ENCODE measurements at places on chromosomes 16 and 17.
A peak's percentile ranks its signal among the peaks of the same experiment; 100 is the strongest.

DNA sequence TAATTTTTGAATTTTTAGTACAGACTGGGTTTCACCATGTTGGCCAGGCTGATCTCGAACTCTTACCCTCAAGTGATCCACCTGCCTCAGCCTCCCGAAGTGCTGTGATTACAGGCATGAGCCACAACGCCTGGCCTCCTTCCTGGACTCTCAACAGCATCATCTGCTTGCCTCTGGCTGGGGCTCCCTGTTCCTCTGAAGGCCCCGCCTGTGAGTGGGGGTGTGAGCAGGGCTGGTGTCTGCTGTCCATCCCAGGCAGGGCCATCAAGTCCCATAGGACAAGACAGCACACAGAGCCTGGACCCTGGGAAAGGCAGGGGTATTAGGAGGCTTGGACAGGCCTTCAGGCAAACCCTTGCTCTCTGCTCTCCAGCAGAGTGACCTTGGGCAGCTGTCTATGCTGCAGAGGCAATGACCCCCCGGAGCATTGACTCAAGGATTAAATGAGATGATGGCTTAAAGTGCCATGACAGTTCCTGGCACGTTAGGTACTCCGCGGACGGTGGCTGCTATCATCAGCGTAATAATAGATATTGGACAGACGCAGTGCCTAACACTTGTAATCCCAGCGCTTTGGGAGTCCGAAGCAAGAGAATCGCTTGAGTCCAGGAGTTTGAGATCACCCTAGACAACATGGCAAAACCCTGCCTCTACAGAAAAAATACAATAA, 19.2 kb downstream of the SCNN1B start:
- DNase-seq: no peak

DNA sequence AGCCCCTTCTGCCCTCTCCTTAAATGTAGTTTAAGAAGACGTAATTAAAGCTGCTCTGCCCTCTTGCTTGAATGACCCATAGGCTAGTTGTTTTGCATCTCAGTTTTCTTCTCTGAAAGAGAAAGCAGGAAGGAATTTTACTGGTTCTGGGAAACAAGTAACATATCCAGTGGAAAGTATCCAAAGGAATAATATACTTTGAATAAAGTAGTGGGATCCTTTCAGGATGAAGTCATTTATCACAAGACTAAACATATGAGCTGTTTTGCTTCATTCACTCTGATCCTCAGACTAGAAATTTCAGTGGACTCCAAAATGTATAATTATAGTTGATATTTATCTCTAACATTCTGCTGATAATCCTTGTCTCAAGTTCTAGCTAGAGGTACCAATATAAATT, 1297.6 kb upstream of the GOT2 start:
- DNase-seq: no peak

DNA sequence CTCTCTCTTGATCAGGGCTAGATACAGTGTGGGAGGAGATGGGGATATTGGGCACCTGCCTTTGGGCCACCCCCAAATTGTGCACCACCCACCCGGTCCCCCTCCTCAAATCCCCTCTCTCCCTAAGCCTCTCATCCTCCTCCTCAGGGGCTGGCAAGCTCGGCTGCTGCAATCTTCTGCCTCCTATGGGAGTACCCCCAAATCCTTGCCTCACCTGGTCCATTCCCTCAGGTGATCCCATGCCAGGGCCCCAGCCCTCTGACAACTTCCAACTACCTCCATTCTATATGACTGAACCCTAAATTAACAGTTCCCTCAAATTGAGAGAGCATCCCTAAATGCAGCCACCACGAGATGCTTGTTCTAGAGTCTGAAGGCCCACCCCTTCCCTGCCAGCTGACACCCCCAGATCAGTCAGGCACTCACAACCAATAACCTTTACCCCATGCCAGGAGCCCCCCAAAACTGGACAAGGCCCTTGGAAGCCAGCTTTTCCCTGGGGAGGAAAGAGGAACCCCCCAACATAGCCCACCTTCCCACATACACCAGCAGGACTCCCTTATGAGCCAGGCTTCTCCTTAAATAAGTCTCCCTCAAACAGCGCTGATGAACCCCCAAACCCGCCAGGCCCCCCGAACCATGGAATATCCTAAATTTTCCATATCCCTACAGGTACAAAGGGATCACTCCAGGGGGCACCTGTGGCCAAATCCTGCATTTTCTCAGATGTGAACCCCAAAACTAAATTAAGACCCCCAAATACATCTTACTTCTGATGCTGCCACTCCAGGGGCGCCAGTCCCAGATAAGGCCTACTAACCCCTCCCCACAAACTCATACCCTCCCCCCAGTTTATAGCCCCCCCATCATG, 3.2 kb downstream of the DLG4 start:
- no peak for DNase-seq

DNA sequence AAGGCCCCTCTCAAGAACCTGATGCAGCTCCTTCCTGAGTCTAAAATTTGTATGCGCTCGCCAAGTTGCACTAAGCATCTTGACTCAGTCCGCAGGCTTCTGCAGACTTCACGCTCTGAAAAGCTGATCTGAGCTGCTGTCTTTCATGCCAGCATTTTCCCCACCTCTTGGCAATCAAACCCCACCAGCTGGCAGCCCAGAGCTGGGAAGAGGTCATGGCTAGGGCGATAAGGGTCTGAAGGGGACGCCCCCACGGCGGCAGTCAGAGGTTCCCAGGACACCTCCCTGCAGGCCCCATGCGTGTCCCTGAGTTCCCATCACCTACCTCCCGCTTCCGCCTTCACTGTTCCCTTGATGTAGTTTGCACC, 5.1 kb upstream of the UNC13D start:
- DNase-seq: no peak

- DNase-seq: peak; percentile 72
These were observed 496.5 kb downstream of the TOX3 start for GRCh38 chr16:52050418-52050817.

- DNase-seq: no peak
These were observed 33.1 kb downstream of the POLR3E start for GRCh38 chr16:22330326-22330725.

DNA sequence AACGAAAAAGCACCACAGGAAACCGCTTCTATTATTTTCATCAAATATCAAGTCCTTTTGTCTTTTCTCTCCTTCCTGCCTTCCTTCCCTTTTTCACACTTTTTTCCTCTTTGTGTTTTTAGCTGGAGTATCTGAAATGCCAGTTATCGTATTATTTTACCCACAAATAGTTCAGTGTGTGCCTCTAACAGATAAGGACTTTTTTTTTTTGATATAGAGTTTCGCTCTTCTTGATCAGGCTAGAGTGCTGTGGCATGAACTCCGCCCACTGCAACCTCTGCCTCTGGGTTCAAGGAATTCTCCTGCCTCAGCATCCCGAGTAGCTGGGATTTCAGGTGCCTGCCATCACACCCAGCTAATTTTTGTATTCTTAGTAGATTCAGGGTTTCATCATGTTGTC, 10.7 kb downstream of the DNAAF1 start:
- DNase-seq: no peak

DNA sequence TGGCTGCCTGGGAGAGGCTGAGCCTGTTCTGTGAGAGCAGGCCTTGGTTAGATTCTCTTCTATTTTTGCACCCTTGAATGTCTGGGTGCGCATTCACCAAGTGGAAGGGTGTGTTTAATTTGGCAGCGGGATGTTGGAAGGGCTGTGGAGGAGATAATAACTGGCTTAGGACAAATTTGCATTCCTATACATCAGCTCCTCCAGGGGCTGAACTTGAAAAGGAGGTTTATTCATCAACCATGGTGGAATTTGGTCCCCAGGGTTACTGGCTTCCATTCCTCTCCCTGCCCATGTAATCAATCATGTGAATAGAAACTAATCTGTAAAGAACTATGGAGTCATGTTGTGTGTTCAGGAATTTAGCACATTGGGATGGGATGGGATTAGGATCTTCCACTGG, 100.2 kb upstream of the FOXF1 start:
- no peak for DNase-seq

- DNase-seq: no peak
These were observed 278.7 kb downstream of the FTO start for GRCh38 chr16:53982631-53983042.

- DNase-seq: no peak
These were observed 1.2 kb upstream of the SGCA start for GRCh38 chr17:50164697-50164988.

GRCh38 chr16:54242199-54242598, 44.4 kb downstream of the IRX3 start:
- peak; percentile 49 for DNase-seq

GRCh38 chr16:24915576-24915975, 69.8 kb downstream of the SLC5A11 start:
- DNase-seq: no peak

DNA sequence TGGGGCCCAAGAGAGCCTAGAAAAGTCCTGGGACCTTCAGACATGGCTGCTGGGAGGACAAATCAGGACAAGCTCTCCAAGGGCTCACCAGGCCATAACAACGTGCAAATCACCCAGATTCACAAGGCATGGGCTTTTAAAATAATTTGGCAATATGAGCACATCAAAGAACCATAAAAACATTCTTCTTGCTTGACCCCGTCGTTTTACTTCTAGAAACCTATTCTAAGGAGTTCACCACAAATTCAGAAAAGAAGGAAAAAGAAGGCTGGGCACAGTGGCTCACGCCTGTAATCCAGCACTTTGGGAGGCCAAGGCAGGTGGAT, 12.1 kb upstream of the MT3 start:
- DNase-seq: no peak

- no peak for DNase-seq
These were observed 15.2 kb upstream of the FLCN start for GRCh38 chr17:17252149-17252661.

GRCh38 chr17:66492561-66493005, 190.2 kb downstream of the PRKCA start:
- DNase-seq: peak; percentile 91

DNA sequence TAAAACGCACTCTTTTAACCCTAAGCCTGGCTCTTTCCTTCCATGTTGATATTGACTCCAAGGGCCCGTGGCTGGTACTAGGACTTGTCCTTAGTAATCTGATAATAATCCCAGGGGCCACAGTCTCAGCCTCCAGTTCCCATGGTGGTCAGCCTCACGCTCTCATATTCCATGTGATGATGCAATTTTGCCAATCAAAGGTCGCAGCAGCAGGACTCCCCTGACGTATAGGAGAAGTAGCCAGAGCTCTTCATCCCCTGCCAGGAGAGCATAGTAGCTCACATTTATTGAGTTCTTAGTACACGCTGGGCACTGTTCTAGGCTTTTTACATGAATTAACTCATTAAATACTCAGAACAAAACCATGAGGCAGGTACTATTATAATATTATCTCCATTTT, 42.4 kb downstream of the CD300LF start:
- DNase-seq: no peak

DNA sequence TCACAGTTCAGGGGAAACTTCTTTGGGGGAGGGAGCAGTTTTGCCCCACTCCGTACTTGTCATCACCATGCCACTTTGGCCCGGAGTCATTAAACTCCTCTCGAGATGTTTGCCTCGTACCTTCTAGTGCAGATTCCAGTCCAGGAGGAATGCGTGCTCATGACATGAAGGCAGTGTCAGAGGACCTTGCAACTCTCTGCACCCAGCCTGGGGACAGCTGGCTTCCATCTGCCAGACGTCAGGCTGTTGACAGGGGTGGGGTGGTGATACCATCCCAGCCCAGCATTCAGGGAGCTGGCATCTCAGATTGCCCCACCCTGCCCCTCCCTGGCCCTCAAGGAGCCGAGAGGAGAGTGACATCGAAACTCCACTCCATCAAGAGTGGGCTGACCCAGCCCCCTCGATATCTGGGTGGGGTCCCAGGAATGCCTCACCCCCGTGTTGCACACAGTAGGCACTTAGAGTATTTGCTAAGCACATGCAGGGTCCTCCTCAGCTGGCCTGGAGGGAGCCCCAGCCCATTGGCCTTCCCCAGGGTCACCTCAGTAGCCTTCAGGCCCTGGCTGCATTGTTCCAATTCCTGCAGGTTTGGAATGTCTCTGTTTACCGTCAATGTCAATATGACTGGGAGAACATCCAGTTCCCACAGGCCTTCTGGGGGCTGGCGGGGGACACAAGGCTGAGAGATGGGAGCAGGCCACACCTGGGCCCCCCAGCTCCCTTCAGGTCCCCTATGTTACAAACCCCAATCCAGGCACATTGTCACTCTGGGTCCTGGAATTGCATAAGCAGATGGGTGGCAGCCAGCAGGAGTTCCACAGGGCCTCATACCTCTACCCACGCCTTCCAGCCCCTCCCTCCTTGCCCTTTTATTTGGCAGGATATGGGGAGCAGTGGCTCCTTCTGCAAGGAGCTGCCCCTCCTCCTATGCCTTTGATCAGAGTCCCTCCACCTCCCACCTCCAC, 21.3 kb upstream of the EMP2 start:
- no peak for DNase-seq

DNA sequence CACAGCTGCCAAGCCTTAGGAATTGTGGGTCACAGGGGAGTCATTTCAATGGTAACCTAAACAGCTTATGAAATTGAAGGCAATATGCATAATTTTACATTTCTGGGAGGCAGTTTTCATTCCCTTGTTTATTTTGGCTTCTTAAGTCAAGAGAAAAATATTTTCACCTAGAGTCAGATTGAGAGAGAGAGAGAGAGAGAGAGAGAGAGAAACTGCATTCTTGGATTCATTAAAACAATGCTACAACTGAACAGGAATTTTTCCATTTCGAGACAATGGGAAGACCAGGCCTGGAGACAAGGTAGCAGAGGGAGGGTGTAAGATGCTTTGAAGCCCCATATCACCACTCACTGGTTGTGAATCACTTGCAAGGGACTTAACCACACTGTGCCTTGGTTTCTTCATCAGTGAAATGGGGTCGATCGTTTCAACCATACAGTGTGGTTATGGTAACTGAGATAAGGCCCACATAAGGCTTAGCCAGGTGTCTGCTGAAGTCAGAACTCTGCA, 224.7 kb upstream of the IRX3 start:
- no peak for DNase-seq

DNA sequence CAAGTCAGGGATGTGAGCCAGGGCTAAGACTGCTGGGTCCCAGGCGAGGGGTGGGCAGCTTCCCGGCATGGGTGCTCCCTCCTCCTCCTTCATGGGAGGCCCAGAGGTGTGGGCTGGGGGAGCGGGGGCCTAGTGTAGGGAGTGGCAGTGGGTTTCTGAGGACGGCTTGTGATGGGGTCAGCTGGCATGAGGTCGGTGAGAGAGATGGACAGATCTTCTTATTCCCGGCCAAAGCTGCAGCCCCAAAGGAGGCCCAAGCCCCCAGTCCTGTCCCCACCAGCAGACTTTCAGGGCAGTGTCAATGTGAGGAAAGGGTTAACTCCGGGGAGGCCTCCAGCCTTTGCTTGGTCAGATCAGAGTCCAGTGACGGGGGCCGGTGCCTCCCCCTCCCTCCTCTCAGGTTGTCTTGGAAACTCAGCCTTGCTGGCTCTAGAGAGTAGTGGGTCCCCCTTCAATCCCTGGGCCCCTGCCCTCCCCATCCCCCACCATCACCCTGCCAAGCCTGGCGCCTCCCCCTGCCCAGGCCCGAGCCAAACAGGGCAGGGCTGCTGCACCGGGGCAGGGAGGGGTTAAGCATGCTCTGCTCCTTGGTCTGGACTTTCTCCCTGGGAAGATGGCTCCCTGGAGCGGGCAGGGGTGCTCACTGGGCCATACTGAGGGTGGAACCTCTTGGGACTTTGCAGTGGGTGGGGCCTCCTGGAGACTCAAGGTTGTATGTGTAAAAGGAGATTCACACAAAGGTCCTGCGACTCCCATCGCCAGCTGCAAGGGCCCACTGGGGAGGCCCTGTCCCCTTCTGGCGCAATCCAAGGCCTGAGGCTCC, 12.4 kb downstream of the NAT9 start:
- no peak for DNase-seq

GRCh38 chr17:49524473-49525359, 29.6 kb downstream of the NGFR start:
- no peak for DNase-seq

- no peak for DNase-seq
These were observed 8.1 kb upstream of the CBX2 start for GRCh38 chr17:79769570-79770506.

GRCh38 chr16:10756574-10756973, 12.9 kb downstream of the NUBP1 start:
- DNase-seq: no peak

All from DMS53 (cell line).